ENCODE measurements at places on chromosomes 4 and X. TPM values are rescaled to one million over a fixed set of nuclear protein-coding genes. Genes with fewer than 3 reads are reported as not detected.
A peak's percentile ranks its signal among the peaks of the same experiment; 100 is the strongest.

DNA sequence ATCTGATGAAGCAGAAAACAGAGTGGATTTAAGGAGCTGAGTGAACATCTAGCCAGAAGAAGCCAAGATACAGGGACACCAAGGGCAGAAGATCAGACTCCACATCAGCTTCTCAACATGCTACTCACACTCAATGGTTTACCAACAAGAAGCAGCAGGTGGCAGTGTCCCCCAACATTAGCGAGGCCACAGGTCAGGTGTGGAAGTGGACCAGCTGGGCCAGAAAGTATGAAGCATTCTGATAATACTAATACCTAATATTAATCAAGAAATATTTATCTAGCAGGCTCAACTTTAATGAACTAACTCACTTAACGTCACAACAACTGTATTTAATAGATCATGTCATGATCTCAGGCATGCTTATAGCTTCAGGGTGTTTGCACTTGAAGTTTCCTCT is 73.4 kb upstream of the TTC29 start:
- DNase-seq, result peak; percentile 71

- DNase-seq, result no peak
Observed at GRCh38 chr4:155371432-155372043, 5.2 kb downstream of the MAP9 start.

GAGE12E gene
- total RNA-seq, result not detected

RLIM gene
- 36.4 TPM for total RNA-seq

GRCh38 chr4:120994521-120994920 is 72.0 kb upstream of the PRDM5 start:
- DNase-seq, result no peak

DNA sequence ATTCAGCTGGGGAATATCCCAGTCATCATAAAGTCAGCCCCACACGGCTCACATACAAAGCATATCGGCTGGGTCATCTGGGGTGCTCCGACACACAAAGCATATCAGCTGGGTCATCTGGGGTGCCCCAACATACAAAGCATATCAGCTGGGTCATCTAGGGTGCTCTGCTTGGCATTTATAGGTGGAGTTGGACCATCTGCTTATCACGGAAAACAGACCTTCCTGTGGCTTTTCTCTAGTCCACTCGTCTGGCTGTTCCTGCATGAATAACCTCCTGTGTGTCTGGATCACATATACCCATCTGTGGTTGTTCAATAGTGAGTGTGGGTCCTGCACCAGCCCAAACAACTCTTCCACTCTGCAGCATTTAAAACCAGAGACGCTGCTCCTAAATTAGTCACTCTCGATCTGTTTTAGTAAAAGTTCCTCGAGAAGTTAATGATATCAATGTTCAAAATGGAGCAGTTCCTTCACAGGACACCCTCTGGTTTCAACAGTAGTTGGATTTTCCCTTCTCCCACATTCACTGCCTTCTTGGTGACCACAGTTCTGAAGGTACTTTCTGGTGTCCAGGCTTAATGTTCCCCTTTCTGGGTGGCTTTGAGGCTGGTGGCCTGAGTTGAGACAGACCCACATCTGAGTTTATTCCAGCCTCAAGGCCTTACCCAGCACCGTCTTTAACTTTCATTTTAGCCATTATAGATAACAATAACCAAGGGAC is 70.0 kb upstream of the FRG1 start:
- no peak for DNase-seq

THAP6 gene
- 21.7 TPM for total RNA-seq

- DNase-seq, result no peak
Observed at GRCh38 chrX:94178145-94178788, 504.3 kb downstream of the FAM133A start.

GRCh38 chrX:154399527-154400368 is 1.6 kb downstream of the RPL10 start:
- no peak for DNase-seq

GRCh38 chrX:114800719-114801118 is 216.7 kb downstream of the IL13RA2 start:
- no peak for DNase-seq

DNA sequence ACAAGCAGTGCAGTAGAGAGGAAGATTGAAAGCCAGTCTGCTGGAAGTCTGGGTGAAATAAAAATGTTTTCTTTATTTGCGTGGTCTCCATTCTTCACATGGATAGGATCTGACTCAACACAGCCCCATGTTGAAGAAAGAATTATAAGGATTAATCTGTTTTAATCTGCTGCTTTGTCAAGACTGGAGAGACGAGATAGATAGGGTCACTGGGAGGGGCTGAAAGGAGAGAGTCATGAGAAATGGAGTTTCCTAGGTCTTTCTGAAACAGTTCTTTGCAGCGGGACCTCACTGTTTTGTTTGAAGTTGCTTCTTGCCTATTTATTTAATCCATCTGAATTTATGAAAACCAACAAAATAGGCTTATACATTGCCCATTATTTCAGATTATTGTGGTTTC is 32.4 kb upstream of the RHOH start:
- no peak for DNase-seq

MAOA gene
- total RNA-seq, result 116 TPM

P2RY8 gene
- total RNA-seq, result 0.82 TPM

DNA sequence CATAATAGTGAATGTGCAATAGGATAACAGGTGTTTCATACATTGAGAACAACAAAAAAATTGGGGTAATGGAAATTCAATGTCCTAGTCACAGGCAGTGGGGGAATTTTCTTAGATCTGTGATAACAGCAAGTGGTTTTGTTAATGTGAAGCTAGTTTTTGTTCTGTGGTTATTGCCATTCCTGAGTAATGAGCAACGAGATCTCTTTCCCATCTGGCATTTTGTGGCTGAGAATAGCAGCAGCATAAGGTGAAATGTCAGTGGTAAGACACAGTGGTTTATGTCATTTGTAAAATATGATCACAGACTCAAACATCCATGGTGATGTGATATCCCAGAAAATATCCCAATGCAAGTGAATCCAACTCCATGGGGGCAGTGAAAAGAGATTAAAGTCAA is 497.5 kb downstream of the KCNIP4 start:
- no peak for DNase-seq

GRCh38 chrX:23935106-23935505 is 27.3 kb downstream of the CXorf58 start:
- no peak for DNase-seq

GRCh38 chr4:97653701-97654100 is 489.6 kb downstream of the STPG2 start:
- no peak for DNase-seq

- peak; percentile 76 for DNase-seq
Observed at GRCh38 chr4:127965803-127966175, 583 bp downstream of the ABHD18 start.

DNA sequence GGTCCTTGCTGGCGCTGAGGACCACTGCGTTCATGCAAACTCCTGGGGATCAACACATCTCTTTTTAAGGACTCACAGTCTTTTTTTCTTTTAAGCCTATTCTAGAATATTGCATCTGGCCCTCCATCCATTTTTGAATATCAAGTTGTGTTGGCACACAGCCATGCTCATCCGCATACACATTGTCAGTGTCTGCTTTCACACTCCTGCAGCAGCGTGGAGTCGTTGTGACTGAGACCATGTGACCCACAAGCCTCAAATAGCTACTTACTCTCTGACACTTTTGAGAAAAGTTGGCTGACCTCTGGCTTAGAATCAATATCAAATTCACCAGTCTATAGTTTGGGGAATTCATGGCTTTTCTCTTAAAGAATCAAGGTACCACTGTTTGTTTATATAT is 191.8 kb upstream of the S100G start:
- DNase-seq, result no peak

- DNase-seq, result peak; percentile 50
Observed at GRCh38 chr4:5952975-5953951, 60.4 kb upstream of the CRMP1 start.

VCX3A gene
- not detected for total RNA-seq

DNA sequence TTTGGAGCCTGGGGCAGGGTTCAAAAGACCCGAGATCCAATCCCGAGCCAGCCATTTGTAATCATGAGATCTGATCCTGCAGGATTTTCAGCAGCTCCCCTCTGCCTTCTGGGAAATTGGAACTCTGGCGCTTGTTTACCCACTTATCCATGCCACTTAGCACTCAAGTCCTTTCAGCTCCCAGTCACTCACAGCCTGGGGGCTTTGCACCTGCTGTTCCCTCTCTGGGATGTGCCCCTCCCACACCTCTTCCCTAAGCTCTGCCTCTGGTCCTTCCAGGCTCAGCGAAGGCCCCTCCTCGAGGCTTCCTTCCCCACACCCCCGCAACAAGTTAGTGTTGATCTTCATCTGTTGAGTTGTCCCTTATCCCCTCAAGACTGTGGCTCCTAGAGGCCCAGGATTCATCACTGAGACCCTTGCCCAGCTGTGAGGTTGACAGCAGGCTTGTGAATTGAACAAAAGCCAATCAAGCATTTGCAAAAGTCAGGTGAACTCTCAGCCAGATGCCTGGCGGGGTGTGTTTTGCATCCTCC is 99.1 kb upstream of the AFAP1 start:
- no peak for DNase-seq
